ENCODE measurements at places on chromosomes 16 and 17.

- no peak for DNase-seq
Observed at GRCh38 chr16:50476486-50477255, 71.5 kb upstream of the NKD1 start.

- DNase-seq, result no peak
Observed at GRCh38 chr17:73274490-73274889, 12.8 kb upstream of the CPSF4L start.

- DNase-seq, result peak; percentile 63
Observed at GRCh38 chr16:55257966-55258613, 65.9 kb upstream of the IRX6 start.

DNA sequence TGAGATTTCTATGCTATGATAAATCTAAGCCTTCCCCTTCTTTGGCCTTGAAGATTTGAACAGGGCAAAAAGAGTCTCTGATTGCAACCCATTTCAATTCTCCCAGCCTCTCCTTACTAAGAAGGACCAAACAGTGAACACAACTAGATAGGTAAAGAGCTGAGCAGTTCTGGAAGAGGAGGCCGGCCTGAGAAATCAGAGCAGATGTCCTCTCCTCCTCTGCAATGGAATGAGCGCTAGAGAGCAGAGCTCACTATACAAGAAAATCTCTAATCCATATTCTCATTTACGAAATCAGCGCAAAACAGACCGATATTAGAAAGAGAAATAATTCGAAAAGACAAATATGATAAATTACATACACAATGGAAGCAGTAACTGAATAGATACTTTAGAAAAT lies 124.2 kb downstream of the CDK5R1 start:
- DNase-seq, result no peak

DNA sequence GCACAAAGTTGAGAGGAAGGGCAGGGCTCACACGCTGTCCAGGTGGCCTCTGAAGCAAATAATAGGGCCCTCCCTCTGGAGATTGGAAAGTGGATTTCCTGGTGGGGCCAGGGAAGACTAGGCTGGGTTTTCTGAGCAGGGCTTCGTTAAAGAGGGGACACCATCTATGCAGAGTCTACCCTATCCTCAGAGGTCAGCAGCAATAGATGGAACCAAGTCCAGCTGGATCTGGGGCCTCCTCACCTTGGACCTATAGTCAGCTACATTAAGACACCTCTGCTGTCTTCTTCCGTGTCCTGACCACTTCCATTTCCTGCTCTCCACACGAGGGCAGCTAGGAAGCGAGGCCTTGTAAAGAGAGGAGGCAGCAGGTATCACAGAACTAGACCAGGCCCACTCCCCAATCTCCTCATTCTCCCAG lies 14.7 kb upstream of the ST6GALNAC1 start:
- no peak for DNase-seq

- DNase-seq, result peak; percentile 69
Observed at GRCh38 chr16:22188595-22189442, 17.3 kb upstream of the EEF2K start.

DNA sequence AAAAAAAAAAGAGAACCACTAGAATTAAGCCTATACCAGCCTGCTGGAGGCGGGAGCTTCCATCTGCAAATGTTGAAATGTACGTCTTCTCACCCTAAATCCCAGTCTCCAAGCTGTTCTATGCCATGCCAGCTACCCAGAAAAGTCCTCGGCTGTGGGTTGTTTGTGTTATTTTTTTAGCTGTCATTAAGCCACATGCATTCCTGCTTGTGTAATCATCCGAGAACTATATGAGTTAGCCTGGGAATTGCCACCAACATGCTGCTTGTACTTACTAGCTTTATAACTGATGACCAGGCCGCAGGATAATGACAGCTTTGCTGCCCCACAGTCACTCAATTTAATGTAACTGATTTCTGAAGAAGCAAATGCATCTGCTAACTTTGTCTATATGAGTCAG lies 313.9 kb upstream of the SALL1 start:
- no peak for DNase-seq

GRCh38 chr17:79595471-79595870 lies 15.4 kb downstream of the RBFOX3 start:
- no peak for DNase-seq

GRCh38 chr17:74866198-74866835 lies 6.5 kb downstream of the FDXR start:
- no peak for DNase-seq

- DNase-seq, result no peak
Observed at GRCh38 chr16:27859020-27859419, 204.5 kb downstream of the GSG1L start.

DNA sequence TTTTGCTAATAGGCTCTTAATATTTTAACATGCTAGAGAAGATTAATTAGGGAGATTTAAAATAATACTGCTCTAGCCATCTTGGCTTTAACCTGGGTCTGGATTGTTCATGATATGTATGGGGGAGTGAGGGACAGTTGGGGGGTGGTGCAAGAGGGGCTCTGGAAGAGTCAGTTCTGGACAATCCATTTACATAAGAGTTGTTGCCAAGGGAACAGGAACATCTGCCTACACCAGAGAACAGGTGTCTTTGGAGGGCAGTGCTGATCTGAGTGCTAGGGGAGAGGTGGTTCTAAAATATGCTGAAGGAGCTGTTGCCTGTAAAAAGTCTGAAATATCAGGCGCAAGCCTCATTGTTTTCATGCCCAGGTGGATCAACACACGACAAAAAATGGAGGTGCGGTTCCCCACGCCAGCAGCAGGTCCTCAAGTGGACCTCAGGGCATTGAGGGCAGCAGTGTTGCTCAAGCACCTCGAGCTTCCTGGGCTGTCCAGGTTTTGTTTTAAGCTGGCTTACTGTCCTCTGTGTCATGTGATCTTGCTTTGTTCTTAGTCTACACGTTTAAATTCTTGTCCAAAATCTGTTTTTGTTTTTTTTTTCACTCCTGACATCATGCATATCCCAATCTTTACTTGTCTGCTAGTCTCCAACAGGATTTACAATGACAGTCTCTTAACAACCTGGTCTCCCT lies 25.4 kb upstream of the WSB1 start:
- DNase-seq, result no peak

DNA sequence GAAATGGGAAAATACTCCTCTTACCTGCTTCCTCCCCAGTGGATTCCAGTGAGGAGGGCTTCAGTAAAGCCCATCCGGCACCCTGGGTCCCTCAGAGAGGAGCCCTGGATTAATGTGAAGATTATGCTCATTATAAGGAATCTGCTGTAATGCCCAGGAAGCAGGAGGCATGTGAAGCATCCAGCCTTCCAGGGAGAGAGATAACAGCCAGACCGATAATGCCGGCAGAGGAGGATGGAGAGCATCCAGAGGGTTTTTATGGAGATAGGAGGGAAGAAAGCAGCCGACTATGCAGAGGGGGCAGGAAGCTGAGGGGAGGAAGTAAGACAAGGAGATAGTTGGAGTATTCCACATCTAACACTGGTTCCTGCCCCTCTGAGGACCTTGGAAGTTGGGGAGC lies 53.7 kb upstream of the TMEM132E start:
- DNase-seq, result no peak

DNA sequence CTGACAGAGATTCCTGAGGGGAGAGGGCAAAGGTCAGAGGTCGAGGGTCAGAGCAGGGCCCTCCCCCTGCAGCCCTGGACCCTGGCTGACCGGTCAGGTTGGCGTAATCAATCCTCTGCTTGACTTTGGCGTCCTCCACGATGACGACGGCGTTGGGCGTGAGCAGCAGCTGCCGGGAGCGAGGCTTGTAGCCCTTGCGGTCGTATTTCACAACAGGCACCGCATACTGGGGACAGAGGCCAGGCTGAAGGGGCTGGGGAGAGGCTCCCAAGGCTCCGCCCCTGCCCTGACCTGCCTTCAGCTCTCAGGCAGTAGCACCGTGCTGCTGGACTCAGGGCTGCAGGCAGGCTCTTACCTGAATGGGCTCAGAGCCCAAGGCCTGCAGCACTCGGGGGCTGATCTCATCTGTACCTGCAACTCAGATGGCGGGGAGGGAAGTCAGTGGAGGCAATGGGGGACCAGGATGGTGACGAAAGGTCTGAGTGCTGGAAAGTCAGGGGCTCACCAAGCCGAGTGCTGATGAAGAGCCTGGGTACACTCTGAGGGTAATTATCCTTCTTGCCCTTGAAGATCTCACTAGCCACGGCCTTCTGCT lies 12.0 kb upstream of the CRK start:
- DNase-seq, result no peak

DNA sequence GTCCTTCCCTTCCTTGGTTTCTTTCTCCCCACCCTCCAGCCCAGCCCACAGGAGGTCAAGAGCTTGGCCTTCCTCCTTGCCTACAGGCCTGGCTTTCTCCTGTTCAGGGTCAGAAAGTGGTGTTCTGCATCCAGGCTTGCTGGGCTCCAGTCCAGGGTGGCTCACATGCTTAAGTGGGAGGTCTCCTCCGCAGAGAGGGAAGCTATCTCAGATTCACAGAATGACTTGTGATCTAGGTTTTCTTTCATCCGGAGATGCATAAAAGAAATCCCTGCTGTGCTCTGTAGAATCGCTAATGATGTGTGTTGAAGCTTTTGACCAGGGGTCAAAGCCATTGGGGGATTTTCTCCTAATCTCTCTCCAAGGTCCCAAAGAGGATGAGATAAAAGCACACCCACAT lies 382.3 kb upstream of the EEF2KMT start:
- no peak for DNase-seq

DNA sequence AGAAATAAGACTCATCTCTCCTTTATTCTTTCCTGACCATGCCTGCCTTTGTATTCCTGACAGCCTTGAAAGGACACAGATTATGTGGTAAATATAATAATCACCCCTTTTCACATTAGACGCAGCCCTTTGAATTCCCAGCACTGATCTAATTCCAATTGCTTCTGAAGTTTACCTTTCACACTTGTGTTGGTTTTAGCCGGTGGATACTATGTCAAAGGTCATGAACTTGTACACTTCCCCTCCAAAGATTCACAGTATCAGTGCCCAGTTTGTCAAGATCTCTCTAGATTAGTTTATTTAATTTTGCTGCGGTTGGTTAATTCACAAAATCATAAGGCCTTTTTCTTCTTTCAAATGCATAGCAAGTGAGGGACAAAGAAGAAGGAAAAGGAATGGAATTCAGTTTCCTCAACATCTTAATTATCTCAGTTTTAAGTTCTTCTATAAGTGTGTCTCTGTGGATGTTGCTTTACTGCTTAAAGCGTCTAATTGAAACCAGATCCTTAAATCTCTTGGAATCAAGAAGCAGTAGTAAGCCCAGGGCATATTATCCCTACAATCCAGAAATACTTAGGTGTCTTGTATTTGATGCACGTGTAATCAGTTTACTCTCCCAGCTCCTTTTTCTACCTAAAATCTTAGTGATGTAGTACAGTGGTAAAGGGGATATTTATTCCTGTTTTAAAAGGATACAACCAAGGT lies 174.3 kb upstream of the TBX2 start:
- no peak for DNase-seq

DNA sequence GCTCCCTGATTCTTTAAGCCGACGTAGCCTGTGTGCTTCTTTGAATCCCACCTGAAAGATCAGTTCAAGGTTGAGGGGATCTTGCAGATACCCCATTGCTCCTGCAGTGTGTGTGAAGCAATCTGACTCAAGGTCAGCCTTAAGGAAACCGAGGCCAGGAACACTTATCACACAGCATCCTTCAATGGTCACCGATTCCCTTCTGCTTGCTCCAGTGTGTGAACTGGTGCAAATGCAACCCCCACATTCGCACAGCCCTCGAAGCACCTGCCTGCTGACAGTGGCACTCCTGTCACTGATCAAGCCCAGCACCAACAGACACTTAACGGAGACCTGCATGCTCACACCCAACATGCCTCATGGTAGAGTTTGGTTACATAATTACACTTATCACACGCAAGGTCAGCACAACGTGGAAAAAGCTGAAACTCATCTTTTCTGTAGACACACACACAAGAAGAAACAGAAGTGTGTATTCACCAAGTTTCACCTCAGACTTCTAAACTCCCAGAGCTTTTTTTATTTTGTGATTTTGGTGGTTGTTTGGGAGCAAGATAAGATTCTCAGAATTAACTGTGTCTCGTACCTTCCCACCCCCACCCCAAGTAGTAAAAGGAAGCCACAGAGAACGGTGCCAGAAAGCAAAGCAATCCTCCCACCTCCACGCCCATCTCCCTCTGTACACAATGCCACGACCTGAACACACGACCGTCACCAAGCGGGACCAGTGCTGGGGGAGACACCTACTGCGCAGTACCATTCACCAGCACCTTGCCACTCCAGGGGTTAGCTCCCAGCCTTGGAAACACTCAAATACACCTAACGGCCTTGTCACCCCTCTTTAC lies 37.2 kb downstream of the LITAFD start:
- peak; percentile 10 for DNase-seq

DNA sequence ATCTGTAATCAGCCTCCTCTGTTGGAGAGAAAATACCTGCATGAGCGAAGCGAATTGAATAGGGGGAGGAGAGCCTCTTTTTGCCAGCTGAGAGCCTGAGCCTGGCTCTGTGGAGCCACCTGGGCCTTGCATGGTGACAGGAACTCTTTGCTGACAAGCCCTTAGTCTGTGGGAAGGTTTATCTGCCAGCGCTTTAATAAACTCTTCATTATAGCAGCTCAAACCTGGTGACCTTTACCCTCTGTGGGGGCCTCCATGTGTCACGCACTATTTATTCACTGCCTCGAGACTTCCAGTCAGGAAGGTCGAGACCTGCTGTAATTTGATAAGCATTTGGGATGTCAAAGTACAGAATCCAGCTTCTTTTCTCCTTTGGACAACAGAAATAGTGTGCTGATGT lies 282.6 kb downstream of the CBLN1 start:
- DNase-seq, result no peak

DNA sequence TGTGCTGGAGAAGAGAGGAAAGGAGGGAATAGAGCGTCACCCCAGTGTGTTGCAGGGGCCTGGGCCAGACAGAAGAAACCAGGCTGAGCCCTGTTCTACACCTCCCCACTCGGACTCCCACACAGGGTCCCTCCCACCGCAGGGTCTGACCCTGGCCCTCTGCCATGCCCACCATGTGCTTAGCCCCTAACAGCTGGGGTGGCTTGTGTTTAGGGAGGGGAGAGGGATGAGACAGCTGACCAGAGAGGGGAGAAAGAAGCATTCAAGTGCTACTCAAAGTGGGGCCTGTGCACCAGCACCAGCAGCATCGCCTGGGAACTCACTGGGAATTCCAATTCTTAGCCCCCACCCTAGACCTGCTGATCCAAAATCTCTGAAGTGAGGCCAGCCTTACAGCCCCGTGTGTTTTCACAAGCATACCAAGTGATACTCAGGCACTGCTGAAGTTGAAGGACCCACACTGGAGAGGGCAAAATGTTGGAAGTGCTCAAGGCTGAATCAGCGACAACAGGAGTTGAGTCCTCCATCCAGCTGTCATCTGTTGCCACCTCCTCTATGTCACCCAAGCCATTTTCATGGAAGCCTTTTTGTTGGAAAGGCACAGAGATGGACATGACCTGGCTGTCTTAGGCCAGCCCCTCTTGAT lies 47.0 kb downstream of the FZD2 start:
- DNase-seq, result no peak
